ENCODE measurements at places on chromosomes 3 and 15. TPM values are rescaled to one million over a fixed set of nuclear protein-coding genes. Genes with fewer than 3 reads are reported as not detected.

DNA sequence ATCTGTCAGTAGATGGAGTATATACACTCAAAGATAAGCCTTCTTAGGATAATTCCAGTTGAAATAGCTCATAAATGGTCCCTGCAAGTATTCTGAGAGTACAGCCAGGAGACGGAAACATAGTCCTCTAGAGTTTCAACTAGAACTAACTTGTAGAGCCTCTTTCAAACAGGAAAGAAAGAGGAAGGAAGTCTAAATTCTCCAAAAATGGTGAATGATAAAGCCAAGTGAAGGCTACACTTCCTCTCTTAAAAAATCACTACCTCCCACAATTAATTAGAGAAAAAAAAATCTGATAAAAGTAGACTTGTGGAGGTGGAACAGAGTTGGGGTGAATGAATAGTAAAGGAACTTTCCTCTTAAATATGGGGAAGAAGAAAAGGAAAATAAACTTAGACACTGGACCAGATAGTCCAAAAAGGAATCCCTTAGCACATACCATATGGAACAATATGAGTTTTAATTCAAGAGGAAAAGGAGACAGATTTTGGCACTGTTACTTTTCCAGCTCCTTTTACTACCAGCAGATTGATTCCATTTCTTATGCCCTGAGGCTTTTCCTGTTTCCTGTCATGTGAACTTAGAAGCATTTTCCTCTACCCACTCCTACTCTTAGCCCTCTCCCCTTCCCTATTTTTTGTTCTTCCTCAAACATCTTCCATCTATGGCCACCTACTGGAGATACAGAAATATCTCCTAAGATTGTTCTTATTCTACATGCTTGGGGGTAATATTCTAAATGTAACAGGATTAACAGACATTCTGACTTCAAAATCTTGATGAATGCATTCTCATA lies 207.6 kb downstream of the CHST2 start:
- DNase-seq = no peak

DNA sequence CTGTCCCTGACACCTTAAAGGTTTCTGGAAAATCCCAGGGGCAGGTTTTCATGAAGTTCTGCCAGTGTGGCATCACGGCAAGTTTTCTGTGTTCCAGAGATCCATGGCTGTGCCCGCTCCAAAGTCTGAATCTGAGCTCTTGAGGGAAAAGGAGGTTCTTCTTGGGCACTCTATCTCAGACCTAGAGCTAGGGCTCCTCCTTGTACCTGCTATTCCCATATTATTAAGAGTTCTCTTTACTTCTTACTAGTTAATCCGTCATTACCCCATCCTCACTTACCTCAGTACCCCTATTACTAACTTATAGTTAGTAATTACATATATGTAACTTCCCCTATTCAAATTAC lies 5.9 kb upstream of the TRA2B start:
- DNase-seq = no peak

GRCh38 chr3:156803952-156804741 lies 22.0 kb upstream of the LEKR1 start:
- DNase-seq = no peak

- DNase-seq = no peak
Measured at GRCh38 chr15:79357566-79357965, 46.7 kb downstream of the TMED3 start.

The VIPR1 gene
- 1.3 TPM for polyA plus RNA-seq

DNA sequence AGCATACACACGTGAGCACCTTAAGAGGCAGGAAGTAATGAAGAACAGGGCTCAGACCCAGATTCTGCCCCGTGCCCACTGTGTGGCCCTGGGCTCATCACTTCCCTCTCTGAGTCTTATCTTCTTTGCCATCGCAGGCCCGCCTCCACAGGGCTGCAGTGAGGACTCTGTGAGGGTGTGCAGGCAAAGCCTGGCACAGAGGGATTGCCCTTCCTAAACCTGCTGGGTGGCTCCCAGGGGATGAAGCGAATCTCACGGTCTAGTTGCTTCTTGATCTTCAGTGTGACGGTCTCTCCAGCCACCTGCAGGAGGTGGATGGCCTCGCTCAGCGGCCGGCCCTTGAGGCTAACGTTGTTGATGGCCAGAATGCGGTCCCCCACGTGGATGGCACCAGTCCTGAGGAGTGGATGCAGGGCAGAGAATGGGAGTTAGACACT lies 32.8 kb downstream of the GRIP2 start:
- no peak for DNase-seq

The STT3B gene
- 206 TPM for polyA plus RNA-seq

GRCh38 chr3:106093616-106094015 lies 224.8 kb upstream of the CBLB start:
- DNase-seq = no peak

The OIP5 gene
- polyA plus RNA-seq = 8.8 TPM

The FOXB1 gene
- polyA plus RNA-seq = 0.08 TPM

GRCh38 chr15:85854345-85855097 lies 59.8 kb upstream of the KLHL25 start:
- DNase-seq = peak; percentile 56

DNA sequence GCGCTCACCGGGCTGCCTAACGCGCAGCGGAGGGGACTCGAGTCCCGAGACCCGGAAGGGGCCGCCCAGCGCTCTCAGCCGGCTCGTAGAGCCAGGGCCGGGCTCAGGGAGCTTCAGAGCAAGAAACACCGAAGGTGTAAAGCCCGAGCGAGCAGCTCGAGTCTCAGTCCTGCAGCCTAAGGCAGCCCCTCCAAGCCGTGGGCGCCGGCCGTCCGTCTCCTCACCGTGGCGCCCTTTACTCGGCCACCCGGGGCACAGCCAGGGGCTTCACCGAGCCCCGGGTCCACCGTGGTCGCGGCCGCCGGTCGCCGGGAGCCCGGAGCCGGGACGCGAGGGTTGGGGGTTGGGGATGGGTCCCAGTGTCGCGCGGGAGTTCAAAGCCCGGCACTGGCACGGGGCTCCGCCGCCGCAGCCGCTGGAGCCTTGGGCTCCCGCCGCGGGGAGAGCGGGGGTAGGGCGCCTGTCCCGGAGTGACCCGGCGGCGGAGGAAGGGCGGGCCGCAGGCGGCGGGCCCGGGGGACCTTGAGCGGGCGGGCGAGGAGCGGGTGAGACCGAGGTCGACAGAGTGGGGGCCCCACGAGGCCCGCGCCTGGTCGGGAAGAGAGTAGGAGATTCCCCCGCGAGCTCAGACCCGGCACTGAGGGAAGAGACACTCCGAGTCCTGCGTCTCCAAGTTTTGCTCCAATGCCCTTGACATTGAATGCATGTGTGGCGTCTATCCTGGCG lies 26.9 kb upstream of the THRB start:
- no peak for DNase-seq

- DNase-seq = no peak
Measured at GRCh38 chr3:31305340-31305739, 227.4 kb upstream of the STT3B start.

GRCh38 chr3:119343719-119344118 lies 49.5 kb downstream of the ARHGAP31 start:
- no peak for DNase-seq

- DNase-seq = no peak
Measured at GRCh38 chr3:116140100-116140689, 305.1 kb downstream of the LSAMP start.

GRCh38 chr3:73572368-73572767 lies 52.4 kb downstream of the PDZRN3 start:
- peak; percentile 56 for DNase-seq

- no peak for DNase-seq
Measured at GRCh38 chr3:117285737-117286136, 576.2 kb downstream of the TUSC7 start.

The C3orf49 gene
- 0.72 TPM for polyA plus RNA-seq

The SLC28A2 gene
- polyA plus RNA-seq = 0.43 TPM

DNA sequence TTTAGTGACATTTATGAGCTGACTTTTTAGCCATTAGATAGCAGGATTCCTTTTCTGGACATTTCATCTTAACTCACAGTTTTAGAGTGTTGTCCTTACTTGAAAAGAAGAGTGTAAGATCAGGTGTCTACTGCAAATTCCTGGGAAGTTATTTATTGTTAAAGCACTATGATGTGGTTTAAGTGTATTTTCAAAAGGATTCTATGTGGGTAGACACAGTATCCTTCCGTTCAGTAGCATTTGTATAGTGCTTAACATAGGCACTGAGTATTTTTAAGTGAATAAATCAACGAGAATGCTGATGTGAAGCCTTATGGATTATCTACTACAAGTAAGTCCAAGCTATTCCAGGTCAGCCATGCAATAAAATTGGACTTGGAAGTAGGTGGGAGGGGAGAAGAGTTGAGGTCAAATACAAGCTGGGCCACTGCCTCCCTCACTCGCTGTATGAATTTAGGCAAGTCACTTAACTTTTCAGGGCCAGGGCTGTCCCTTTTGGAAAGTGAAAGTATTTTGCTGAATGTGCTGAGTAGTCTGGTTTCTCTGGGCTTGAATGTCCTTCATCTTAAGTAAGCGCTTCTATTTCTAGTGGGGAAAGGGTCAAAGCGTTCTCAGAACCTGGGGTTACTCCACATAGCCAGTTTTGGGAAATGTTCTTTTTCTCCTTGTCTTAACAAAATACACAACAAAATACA lies 48.6 kb downstream of the GAP43 start:
- no peak for DNase-seq

The A4GNT gene
- polyA plus RNA-seq = 0.83 TPM

- DNase-seq = no peak
Measured at GRCh38 chr3:42608581-42608980, 8.1 kb downstream of the NKTR start.

DNA sequence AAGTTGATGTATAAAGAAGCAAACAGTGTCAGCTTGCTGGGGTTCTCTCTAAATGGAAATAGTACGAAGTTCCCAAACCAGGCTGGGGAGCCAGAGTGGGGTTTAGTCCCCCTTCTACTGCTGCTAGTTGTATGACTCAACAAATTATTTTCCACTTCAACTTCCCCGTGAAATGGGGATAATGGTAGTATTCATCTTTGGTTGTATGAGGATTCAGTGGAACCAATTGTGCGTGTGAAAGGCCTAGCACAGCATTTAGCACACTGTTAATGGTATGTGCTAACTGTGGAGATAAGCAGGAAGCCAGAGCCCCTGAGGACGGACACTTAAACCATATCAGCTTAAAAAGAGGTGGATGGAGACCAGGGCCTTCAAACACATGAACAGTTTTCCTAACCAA lies 4.2 kb downstream of the SORD start:
- DNase-seq = no peak

- no peak for DNase-seq
Measured at GRCh38 chr3:112874725-112875124, 28.1 kb upstream of the CD200R1L start.

GRCh38 chr3:197889204-197889930 lies 60.6 kb upstream of the RPL35A start:
- no peak for DNase-seq

The TMCO5A gene
- not detected for polyA plus RNA-seq

The PRICKLE2 gene
- polyA plus RNA-seq = 19.0 TPM

DNA sequence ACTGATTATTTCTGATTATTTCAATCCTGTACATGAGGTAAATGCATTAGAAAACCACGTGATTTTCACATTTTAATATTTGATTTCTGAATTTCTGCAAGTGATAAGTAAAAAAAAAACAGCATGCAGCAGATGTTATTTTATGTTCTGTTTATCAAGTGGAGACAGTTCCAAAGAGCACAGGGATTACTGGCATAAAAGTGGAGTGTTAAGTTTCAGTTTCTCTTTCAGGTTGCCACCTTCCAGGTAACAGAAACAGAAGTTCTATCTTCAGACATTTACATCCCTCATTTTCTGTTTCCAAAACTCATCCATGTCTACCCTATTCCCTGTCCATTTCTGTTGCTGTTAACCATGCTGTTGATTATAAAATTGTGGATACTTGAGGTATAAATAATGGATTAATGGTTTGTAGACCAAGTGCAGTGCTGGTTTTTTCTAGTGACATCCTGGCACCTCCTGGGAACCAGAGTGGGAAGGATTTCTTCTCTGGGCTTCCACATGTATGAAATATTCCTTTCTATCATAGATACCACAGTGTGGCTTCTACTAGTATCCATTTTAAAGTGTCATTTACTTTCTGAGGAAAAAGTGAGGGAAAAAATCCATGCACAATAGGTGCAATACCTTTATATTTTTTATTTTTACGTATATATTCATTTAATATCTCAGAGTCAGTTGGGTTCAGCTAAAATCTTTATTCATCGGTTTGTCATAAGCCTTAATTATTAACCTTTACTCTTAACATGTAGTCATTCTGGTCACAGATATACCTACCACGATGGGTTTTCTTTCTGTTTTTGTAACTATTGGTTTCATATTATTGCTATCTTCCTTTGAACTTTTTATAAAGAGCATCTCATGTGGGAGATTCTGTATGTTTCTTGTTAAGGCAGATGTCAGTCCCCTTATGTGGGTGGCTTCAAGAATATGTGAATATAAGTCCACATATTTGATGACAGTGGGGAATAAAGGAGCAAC lies 1010.0 kb downstream of the SQOR start:
- DNase-seq = no peak

The SGO1 gene
- 9.4 TPM for polyA plus RNA-seq

GRCh38 chr3:35665390-35666055 lies 26.2 kb downstream of the ARPP21 start:
- DNase-seq = no peak

DNA sequence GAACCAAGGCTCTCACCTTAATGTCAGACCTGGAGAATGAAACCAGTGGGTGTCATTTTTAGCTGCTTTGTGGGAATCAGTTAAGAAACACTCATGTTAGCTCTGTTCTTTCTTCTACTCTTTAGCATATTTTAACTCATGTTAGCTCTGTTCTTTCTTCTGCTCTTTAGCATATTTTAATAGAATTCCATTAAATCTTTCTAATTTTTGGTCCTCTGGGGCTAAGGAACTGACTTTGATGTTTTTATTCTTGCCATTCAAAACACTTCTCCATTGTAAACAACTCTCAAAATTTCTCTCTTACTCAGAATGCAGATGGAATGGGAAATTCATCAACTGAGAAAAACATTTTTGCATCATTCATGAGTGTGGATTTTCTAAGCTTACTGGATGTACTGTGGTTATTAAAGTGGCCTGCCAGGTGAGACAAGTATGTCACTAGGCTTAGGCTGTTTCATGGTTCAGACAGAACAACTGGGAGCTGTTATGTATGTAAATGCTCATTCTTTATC lies 680.6 kb downstream of the ROBO2 start:
- DNase-seq = no peak

DNA sequence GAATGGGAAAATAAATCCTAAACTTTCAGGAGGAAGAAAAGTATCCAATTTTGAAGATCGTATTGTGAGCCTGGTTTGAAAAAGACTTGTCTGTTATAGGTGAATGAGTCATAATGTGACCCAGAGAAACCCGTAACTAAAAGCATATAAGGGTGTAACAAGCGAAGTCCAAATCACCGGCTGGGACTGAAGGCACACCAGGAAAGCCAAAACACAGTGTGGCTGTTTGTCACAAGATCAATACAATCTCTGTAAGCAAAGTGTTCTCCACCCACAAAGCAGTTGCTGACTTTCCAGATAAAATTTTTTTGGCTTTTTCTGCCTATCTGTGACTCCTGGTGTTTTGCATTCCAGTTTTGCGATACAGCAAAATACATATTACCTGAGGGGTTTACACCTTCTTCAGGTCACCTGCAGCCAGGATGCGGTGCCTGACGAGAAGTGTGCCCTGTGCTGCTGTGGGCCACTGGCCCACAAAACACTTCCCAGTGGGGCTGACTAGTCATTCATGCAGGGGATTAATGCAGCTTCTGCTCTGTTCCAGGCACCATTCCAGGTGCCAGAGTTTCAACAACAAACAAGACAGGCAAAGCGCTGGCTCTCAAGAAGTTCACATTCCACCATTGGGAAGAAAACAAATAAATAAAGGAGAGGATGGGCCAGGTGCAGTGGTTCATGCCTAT lies 14.4 kb downstream of the HES1 start:
- DNase-seq = no peak

The TGM4 gene
- 0.06 TPM for polyA plus RNA-seq

All from right renal cortex interstitium (tissue), 3 donors.